Stimulated activated CD4-positive, alpha-beta T cell treated with anti-CD3 and anti-CD28 coated beads, Interleukin-1b, Interleukin-23, amount 100 ng/mL, for 4 hours (primary cell): ENCODE measurements at places on chromosomes 4 and X.

DNA sequence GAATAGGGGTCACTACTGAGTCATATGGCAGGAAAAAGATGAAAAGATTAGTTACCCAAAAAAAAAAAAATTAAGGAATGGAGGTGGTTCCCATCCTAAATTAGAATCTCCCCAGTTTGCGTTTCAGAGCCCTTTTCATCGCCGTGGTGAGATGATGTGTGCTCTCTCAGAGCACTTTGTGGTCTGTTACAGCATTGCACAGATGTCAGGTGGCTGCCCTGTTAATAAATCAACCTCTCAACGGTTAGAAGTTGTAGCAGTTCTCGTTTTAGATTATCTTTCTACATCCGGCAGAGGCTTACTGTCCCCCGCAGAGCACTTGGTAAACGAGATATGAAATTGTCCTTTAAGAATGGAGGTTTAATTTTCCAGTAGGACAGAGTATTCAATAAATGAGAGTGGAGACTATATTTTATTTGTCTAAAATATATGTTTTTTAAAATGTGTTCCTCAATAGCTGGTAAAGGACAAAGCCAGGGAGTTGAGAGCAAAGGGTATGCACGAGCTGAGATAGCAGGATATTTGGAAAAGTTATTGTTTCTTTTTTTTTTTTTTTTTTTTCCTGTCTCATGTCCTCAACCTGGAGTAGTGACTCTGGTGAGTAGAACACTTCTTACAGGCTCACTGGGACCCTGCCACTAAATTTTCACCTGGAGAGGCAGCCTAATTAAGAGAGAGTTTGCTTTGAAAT is 26.9 kb downstream of the AFF1 start:
- no peak for DNase-seq

- no peak for DNase-seq
These were observed 71.2 kb downstream of the SNX25 start for GRCh38 chr4:185280608-185281007.

DNA sequence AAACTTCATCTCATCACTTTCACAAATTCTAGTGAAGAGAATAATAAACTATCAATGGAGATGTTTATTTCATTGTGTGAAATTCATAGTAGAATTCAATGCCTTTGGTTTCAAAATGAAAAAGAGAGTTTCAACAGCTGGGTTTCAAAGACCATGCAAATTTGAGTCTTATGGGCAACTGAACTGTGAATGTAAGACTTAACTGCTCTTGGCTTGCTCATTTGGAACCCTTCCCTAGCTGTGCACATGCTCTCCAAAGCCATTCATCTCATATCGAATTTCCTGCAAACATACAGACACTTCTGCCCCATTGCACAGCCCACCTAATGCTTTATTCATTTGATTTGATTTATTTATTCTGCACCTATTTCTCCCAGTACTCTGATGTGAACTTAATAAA is 154.5 kb downstream of the GRXCR1 start:
- no peak for DNase-seq

DNA sequence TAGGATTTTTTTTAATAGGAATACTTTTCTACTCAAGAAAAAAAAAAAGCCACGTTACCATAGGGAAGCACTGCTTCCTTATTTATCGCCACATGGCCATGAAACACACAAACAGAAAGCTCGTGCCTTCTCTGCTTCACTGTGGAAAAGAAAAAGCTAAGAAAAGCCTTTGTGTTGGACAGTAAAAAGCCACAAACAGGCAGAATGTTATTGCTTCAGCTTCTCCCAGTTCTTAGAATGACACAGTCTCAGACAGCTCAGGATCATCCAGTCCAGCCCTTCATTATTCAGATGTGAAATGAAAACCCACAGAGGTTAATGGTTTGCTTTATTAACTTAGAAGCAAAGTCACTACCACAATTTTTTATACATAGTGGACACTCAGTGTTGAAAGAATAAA is 181.6 kb upstream of the NOCT start:
- no peak for DNase-seq

- DNase-seq, result no peak
These were observed 75.0 kb downstream of the MGST2 start for GRCh38 chr4:139740531-139741041.

GRCh38 chr4:148980782-148981480 is 538.7 kb upstream of the NR3C2 start:
- DNase-seq, result no peak

DNA sequence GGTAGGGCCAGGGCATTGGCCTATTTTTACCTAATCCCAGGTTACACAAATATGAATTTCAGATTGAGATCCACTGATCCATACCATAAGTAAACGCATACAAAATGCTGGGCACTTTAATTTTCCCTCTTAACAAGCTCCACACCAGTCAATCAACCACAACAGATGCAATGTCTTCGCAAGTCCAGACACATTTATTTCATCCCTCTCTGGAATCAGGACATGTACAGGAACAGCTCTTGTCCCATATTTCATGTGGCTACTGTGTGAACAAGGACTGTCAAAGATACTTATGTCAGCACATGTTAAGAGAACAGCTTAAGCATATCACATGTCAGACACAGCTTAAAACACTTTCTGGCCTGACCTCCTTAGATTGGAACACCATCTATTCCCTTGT is 145.9 kb downstream of the PPP3CA start:
- no peak for DNase-seq

GRCh38 chrX:19860571-19860970 is 26.8 kb downstream of the SH3KBP1 start:
- DNase-seq, result no peak

DNA sequence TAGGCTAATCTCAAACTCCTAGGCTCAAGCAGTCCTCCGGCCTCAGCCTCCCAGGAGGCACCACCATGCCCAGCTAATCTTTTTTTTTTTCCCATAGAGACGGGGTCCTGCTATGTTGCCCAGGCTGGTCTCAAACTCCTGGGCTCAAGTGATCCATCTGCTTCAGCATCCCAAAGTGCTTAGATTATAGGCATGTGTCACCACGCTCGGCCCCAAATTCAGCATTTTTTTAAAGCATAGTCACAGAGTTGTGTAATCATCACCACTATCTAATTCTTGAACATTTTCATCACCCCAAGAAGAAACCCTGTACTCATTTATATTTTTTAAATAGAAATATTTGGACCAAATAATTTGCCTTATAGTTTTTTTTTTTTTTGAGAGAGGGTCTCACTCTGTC is 10.3 kb downstream of the CENPI start:
- DNase-seq, result no peak

DNA sequence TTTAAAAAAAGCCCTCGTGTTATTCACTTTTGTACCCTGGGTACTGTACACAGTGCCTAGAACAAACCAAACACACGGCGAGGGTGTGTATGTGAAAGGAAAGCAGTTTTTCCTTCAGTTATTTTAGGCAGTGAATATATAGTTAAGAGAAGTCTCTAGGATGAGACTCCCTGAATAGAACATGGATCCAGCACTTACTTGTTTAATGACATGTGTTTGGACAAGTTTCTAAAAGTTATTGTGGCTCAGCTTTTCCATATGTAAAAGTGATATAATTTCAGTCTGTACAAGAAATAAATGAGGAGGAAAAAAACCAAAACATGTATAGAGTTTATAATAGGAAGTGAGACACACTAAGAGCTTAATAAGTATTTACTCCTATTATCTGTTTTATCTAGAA is 273.2 kb downstream of the ADGRL3 start:
- DNase-seq, result no peak

DNA sequence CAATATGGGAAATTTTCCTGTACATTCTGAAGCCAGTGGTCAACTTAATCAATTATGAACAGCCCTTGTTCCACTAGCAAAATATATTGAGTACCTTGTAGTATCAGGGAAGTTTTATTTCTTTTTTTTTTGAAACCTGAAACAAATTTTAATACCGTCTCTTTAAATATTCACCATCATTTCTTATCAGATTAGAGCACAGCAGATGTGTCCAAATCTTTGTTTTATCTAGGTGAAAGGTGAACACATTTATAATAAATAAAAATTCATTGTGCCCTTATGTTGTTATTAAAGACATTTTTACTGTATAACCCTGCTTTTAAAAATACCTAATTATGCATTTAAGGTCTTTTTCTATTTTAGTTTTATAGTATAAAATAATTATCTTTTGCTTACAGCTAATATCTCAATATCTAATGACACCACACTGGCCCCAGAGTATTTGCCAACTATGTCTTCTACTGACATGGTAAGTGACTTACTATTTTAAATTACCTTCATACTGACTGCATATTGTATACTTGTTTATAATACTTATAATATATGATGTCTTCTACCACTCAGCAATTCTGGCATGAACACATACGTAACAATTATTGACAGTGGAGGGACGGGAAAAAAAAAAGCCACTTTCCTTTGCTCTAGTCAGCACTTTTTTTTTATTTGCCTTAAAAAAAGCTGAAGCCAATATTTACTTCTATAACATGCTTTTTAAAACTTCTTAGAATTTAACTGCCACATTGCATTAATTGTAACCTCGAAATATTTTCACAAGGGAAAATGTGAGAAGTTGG is 147.9 kb downstream of the SLC4A4 start:
- no peak for DNase-seq
